ENCODE measurements at places on chromosomes 11 and 22.

DNA sequence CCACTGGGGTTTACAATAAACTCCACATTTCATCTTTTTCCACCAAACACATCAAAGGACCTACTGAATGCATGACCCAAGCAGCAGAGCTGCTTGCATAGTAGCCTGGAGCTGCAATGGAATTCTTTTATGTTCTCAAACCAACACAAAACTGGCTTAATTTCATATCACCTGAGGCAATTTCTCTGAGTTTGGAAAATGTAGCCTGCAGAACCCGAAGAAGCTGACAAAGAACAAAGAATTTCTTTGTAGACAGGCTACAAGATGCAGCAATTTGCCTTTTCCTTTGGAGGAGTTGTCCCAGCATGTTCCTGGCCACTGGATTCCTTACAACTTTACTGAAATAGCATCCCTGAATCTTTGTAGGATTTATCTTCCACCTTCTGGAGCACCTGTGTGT, 5.5 kb upstream of the TECTA start:
- no peak for DNase-seq

- no peak for DNase-seq
Measured at GRCh38 chr11:101860696-101861427, 53.9 kb upstream of the CEP126 start.

DNA sequence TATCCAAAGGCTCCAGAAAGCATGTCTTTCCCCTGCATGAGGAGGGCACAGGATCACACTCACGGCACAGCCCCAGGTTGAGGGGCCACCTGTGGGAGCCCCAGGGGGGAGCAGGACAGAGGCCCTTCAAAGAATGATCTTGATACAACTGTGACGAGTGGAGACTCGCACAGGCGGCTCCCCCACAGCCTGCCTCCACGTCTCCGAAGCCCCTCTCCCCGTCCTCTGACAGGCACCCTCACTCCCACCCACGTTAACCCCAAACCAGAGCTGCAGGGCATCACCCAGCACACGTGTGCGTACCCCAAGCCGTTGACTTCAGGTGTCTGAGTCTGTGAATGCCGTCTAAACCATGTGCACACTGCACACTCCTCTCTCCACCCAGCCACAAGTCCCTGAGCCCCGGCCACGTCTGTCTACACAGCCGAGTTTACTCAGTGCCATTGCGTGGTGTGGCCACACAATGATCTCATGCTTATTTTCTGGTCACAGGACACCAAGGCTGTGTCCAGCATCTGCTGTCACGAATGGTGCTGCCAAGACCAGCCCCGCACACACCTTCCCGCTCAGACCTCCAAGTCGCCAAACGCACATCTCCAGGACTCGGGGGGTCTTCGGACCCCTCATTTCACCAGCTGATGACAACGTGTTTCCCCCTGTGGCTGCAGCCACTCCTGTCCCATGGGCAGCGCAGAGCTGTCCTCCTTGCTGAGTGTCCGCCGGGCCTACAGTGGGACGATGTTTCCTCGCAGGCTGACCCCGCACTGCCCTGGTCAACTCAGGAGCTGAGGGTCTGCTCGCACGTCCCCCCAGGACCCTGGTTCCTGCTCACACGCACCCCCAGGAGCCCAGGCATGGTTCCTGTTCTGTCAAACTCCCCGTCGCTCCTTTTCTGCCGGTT, 251.2 kb downstream of the BRD1 start:
- DNase-seq: no peak

GRCh38 chr11:86241956-86242535, 2.5 kb upstream of the EED start:
- no peak for DNase-seq

DNA sequence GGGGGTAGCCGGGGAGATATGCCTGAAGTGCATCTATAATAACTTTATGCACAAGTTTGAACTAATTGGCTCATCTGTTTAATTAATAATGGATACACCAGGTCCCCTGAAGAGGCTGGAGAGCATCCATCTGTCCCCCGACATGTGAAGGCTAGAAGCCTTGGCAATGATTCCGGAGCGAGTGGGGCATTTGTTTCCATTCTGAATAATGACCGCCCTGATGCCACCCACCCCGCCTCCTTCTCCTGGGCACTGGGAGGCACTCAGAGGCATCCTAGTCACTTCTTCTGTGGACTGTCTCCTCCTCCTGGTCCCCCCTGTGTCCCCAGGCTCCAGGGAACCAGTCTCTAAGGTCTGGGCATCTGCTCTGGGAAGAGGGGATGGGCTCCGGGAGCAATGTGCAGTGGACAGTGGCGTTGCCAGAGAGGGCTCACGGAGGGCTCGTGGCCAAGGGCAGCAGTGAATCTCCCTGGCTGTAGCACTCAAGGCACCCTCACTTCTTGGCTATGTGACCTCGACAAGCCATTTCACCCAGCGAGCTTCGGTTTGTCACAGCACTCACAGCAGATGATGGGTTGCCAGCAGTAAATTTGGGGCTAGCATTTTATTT, 64.7 kb downstream of the TSPAN18 start:
- no peak for DNase-seq

DNA sequence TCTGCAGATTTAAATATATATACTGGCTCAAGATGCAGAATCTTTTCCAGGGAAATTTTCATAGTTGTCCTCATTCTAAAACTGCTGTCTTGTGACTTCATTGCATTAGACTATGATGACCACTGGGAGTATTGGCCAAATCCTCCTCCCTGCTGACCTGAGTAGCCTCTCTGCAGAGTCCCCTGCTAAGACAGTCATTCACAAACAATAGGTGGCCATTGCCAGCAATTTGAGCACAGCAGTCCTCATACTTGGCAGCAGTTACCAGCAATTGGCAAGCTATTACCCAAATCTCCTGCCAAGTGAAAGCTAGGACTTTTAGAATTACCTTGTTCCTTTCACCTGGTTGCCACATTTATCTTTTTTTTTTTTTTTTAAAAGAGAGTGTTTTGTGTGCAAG, 325.8 kb downstream of the FAT3 start:
- DNase-seq: no peak

DNA sequence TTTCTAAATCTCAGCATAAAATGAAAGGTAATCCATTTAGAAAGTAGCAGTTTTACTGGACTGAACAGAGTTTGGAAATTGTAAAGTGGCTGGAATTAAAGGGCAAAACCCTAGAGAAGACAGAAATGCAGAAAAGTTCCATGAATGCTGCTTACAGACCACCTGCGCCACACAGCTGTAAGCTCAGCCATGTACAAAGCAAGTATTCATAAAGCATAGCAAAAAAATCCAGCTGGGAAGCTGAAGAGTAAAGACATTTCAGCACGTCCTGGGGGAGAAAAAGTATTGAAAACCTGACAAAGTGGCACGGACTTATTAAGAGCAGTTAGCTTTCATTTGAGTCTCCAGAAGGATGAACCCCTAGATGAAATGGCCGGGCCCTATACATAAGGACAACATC, 220.1 kb upstream of the CNTN5 start:
- DNase-seq: no peak

DNA sequence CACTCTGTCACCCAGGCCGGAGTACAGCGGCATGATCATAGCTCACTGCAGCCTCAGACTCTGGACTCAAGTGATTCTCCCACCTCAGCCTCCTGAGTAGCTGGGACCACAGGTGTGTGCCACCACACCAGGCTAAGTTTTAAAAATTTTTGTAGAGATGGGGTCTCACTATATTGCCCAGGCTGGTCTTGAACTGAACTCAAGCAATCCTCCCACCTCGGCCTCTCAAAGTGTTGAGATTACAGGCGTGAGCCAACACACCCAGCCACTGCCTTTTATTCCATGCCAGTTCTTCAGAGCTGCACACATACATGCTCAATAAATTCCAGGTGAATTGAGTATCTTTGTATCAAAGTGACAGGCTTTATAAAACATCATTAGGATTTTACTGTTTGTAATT, 2.4 kb upstream of the COPB1 start:
- no peak for DNase-seq
